ENCODE measurements at places on chromosomes 5 and 9.

- DNase-seq, result no peak
Measured at GRCh38 chr5:171659896-171660295, 125.7 kb upstream of the SMIM23 start.

- peak; percentile 5 for DNase-seq
Measured at GRCh38 chr5:139877129-139877597, 81.6 kb downstream of the PSD2 start.

DNA sequence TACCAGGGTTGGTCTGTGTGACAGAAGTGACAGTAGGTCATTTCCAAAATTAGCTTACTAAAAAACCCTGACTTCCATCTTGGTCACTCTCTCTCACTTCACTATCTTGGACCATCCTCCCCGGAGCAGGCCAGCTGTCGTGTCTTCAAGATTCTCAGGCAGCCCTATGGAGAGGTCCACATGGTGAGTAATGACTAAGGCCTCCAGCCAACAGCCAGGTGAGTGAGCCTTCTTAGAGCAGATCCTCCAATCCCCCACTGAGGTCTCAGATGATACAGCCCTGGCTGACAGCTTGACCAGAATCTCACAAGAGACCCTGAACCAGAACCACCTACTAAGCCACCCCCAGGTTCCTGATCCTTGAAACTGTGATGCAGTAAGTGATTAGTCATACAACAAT is 92.0 kb downstream of the DCP2 start:
- DNase-seq, result no peak

GRCh38 chr5:181243564-181244343 is at the start of gene RACK1:
Gene RACK1 (minus strand): TSS chr5:181243906. CDS start chr5:181243800, 106 bp downstream.
- no peak for DNase-seq

DNA sequence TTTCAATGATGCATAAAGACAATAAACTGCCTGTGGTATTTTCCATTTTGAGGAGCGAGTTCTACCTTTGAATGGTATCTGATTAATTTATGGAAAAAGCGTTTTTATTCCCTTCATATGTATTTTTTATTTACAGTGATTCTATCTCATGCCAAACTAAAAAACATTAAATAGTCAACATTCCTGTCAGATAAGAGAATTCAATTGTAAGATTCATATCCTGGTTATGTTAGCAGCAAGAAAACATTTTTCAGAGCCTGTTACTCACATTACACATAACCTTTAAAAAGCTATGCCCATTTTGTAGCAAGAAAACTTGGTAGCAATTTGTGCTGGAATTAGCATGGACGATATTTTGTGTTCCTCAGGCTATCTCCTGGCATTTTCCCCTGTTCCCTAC is 55.1 kb upstream of the PRLR start:
- no peak for DNase-seq

- DNase-seq, result no peak
Measured at GRCh38 chr5:161460741-161461140, 85.8 kb downstream of the GABRB2 start.

DNA sequence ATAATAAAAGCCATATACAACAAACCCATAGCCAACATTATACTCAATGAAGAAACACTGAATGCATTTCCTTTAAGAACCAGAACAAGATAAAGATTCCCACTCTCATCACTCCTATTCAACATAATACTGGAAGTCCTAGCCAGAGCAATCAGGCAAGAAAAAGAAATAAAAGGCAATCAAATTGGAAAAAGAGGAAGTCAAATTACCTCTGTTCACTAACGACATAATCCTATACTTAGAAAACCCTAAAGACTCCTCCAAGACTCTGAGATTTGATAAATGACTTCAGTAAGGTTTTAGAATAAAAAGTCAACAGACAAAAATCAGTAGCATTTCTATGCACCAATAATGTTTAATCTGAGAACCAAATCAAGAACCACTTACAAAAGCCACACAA is 36.6 kb upstream of the HTR4 start:
- no peak for DNase-seq

- DNase-seq, result no peak
Measured at GRCh38 chr9:122797316-122798063, 2.4 kb upstream of the OR1K1 start.

- no peak for DNase-seq
Measured at GRCh38 chr9:35518225-35518821, 28.4 kb downstream of the RUSC2 start.

DNA sequence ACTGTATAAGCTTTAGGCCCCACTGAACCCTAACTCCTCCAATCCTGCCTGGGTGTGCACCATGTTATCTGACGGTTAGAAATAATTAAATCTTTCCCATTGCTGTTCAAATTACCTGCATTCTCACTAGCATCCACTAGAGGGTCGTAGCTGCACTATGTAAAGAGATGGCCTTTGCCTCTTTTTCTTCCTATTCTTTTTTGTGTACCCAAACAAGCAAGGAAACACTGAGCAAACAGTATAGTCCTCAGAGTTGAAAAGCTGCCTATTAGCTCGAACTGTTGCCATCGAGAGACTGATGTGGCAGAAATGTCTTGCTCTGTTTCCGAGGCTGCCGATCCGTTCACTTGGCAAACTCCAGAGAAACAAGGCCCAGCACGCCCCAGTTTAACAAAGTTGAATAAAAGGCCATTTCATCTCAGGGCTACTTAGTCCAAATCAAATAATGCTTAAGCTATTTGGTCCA is 163.8 kb upstream of the TRPM3 start:
- peak; percentile 81 for DNase-seq

DNA sequence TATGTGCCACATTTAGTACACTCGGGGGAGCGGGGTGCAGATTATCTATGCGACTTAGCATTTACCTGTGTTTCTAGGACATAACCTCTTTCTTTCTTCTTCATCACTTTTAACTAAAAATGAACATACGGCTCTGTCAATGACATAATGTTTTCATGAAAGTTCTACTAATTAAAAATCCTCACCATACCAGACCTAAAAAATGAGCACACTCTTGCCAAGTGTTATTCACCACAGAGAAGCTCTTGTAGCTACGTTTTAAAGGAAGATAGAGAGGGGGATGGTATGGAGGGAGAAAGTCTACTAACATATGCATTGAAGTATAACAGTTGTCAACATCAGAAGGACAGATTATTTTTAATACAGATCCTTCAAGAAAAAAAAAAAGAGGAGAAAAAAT is 1.6 kb downstream of the CDH10 start:
- DNase-seq, result no peak

DNA sequence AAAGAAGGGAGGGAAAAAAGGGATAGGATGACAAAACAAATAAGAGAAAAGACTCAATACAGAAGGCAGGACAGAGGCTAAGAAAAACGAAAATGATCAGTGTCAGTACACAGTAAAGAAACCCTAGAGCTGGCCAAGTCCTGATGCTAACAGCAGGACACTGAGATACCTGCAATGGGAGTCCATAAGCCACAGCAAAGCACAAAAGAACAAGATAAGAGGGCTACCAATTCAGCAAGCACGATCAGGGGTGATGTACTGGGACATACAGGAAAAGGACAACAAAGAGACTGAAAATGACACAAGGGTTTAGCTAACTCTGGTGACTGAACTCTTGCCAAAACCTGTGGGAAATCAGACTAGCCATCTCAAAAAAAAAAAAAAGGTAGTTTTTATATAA is 1072.6 kb upstream of the COX7C start:
- DNase-seq, result no peak

DNA sequence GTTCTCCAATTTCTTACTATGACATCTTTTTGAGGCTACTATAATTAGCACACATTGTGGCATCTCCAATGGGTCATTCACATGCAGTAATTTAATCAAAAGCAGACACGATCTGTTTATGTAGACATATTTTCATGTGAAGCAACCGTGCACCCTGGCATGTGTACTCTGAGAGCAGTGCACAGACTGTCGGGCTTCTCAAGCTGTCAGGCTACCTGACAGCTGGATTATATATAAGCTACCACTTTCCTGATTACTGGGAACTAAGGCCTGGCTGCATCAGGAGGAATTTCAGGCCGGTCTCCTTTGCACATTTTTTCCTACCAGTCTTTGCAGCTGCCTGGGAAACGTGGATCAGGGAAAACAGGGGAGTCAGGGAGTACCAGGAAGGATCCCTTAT is 197.5 kb downstream of the MAPKAP1 start:
- no peak for DNase-seq

DNA sequence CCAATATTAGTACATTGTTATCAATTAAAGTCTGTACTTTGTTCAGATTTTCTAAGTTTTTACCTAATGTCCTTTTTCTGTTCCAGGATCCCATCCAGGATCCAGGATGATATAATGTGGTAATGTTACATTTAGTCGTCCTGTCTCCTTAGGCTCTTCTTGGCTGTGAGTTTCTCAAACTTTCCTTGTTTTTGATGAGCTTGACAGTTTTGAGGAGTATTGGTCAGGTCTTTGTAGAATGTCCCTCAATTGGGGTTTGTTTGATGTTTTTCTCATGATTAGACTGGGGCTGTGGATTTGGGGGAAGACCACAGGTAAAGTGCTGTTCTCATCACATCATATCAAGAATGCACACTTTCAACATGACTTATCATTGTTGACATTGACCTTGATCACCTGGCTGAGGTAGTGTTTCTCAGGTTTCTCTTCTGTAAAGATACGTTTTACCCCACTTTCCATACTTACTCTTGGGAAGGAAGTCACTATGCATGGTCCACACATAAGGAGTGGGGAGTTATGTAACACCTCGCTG is 9.6 kb downstream of the NDFIP1 start:
- DNase-seq, result no peak

DNA sequence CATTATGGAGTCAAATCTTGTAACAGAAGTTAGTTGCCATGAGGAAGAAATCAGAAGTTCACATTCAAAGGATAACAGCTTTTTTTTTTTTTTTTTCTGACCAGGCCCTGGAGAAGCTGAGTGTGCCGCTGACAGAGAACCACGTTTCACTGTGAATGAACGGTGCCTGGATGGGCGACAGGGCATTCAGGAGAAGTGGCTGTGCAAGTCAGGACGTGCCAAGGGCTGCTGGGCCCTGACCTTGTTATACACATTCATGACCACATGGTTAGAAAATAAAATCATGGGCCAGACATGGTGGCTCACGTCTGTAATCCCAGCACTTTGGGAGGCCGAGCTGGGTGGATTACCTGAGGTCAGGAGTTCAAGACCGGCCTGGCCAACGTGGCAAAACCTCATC is 91.6 kb downstream of the ANKH start:
- peak; percentile 30 for DNase-seq

GRCh38 chr9:89600831-89601230 is 4.0 kb upstream of the GADD45G start:
- DNase-seq, result no peak

DNA sequence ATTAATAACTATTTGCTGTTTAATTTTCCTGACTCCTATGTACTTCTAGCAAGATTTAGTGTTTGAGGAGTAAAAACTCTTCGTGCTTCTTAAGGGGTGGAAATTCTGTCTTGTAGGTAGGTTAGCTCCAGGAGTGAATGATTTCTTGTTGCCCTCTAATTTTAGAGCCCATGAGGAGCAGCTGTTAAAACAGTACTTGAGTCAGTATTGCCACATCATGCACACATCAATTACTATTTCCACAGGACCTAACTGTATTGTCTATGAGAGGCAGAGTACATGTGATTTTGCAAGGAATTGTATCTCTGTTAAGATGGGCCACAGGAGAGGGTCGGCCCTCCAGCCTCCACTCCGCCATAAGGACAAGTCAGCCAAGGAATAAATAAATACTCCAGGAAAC is 91.2 kb downstream of the PDZD2 start:
- no peak for DNase-seq

- no peak for DNase-seq
Measured at GRCh38 chr5:8033261-8033660, 164.3 kb downstream of the MTRR start.

DNA sequence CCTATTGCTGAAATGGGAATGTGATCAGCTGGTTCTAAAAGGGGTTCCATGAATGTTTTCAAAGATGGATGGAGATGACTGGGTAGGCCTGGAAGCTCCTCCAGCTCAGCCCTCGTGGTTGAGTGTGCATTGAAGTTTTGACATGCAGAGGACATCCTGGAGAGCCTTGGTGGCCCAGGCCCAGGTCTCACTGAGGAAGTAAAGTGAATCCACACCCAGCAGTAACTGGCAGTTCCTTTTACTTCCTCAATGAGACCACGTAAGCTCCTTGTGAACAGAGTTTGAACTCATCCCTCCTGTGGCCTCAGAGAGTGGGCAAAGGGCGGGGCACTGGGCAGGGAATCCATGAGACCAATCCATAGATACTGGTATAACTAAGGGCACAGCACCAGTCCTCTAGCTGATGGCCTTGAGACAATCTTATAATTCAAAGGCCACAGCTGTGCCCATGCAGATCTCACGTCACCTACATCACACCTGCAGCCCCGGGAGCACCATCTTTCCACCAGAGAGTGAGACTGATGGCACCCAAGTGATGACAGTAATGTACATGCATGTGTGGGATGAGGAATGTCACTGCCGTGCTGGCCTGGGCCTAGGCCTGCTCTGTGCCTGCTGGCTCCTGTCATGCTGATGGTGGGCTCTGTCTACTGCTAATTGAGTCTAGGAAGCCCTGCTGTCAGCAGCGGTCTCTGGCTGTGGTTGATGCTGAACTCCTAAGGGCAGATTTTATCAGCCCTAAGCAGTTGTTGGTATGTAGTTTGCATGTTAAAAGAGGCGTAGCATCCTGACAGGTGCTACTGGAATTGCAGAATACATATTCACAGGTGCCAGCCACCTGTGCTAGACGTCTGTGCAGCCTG is 257.8 kb downstream of the FSTL4 start:
- DNase-seq, result no peak

DNA sequence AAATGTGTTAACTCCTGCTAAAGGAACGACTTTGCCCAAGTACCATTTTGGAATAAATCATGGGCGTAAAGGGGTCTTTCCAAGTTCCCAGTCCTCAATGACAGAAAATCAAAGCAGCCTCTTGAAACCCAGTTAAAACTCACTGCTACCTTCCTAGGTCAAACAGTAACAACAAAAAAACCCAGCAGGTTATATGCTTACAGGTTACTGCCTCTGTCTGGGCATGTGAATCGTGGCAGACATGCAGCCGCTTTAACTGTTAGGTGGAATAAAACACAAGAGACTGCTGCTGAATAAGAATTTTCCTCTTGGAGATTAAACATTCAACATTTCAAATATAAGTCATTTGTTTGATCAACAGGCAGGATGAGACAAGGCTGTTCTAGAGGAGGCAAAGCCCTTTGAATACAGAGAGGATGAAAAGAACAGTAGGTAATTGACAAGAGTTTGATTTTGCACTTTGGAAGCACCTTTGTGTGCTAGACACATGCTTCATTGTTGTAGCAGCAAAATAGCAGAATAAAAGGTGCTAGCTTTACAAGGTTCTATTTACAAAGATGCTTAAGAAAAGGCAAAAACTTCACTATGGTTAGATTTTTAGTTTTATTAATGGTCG is 319.4 kb downstream of the NDUFS4 start:
- DNase-seq, result peak; percentile 9

- no peak for DNase-seq
Measured at GRCh38 chr9:131436376-131436775, 42.5 kb downstream of the PRRC2B start.
